ENCODE measurements at places on chromosomes 6 and 20.

- DNase-seq, result no peak
These were observed 34.9 kb downstream of the ANGPT4 start for GRCh38 chr20:881051-881782.

GRCh38 chr6:12645941-12646340 is 70.6 kb upstream of the PHACTR1 start:
- no peak for DNase-seq

- DNase-seq, result no peak
These were observed 716.8 kb upstream of the GJE1 start for GRCh38 chr6:141415896-141416295.

DNA sequence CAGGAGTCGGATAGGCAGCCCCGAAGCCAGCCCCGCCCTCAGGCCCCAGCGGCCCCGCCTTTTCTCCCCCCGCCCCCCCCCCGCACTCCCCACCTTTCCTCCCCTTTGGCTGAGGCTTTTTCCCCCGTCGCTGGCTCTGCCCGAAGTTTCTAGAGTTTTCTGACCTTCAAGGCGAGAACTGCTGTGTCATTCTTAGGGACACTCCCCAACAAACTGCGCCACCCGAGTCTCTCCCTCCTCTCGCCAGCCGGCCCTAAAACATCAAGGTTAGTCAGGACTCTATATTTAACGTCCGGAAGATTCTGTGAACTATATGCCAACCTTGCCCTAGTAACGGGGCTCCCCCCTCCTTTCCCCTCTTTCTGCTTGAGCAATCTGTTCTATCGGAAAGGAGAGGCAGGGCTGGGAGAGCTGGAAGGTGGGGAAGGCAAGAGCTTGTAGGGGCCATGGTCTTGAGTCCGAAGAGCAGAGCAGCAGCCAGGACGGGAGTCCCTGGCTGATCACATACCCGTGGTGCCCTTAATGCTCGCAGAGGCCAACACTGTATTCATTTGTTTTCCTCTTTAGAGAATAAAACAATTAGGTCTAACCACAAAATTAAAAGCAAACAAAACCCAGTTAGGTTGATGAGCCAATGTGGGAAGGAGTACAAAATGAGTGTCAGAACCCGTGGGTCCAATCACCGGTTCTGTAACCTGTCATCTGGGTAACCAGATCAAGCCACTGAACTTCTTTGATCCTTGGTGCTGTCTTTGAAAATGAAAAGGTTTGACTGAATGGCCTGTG is 5.3 kb upstream of the HSPA1B start:
- no peak for DNase-seq

GRCh38 chr6:32117461-32117860 is 8.3 kb upstream of the TNXB start:
- DNase-seq, result no peak

GRCh38 chr20:34710861-34711574 is 6.9 kb downstream of the TP53INP2 start:
- no peak for DNase-seq

DNA sequence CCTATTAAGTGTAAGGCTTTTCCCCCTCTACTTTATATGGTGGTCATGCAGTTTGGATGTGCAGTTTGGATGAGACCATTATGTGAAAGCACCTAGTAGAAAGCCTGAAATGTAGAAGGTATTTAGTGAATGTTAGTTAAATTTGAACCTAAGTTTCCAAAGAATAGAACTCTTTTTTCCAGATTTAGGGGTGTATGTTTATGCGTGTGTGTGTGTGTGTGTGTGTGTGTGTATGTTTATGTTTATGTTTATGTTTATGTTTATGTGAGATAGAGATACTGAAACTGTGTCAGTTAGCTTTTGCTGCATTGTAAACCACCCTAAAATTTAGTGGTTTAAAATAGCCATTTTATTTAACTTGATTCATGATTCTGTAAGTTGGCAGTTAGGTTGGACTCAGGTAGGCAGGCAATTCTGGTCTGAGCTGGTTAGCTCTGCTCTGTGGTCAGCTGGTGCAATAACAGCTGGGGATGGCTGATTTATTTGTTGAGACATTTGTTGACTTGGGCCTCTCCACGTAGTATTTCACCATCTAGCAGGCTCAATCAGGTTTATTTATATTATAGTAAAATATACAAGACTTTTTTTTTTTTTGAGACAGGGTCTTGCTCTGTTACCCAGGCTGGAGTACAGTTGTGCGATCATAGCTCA is 54.0 kb downstream of the STK4 start:
- DNase-seq, result no peak

DNA sequence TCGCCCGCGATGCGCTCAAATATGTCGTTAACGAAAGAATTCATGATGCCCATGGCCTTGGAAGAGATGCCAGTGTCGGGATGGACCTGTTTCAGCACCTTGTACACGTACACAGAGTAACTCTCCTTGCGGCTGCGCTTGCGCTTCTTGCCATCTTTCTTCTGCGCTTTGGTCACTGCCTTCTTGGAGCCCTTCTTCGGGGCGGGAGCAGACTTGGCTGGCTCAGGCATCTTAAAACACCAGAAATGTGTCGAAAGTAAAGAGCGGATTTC is 36.4 kb downstream of the HFE start:
- DNase-seq, result no peak

DNA sequence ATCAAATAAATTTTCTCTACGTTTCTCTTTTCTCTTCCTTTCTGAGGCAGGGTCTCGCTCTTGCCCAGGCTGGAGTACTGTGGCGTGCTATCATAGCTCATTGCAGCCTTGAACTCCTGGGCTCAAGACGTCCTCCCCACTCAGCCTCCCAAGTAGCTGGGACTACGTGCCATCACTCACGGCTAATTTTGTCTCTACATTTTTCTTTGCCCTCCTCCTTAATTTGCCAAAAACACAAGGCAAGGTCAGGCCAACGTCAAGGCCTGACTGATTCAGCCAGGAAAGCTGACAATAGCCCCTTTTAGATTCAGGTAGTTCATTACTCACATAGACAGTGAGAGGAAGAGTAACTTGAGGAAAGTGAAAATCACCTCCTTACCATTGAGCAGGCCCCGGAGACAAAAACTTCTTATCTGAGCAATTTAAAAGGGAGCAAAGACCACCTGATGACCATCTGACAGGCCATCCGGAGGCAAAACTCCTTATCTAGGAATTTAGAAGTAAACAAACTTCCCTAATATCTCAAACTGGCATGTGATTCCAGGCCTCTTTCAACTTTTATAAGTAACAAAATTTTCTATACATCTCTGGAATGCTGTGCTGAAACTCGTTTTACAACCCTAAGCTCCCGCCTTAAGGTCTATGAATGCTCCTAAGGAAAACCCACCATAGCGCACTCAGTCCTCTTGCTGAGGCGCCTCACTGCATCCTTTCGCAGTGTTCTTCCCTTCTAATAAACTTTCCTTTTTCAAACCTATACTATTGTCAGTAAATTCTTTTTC is 42.1 kb upstream of the SRPK1 start:
- DNase-seq, result no peak

DNA sequence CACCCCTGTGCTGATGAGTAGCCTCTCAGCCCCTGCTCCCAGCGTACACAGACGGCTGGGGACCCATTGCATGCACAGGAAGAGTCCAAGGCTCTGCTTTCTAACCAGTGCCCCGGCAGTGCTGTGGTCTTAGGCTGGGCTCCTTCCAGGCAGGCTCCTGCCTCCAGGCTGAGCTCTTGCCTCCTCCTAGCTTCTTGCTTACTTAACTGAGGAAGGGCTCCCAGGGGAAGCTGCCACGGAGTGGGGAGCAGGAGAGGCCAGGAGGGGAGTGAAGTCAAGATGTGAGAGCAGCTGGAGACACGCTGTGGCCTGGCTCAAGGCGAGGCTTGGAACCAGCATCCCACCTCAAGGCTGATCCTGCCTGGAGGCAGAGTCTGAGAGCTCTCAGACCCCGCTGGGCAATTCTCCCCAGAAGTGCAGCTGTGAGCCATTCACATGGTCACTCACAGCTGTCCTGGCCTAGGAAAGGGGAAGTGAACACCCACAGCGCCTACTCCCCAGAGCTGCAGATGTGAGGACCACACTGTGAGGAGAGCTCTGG is 141.0 kb downstream of the TBXT start:
- DNase-seq, result no peak

DNA sequence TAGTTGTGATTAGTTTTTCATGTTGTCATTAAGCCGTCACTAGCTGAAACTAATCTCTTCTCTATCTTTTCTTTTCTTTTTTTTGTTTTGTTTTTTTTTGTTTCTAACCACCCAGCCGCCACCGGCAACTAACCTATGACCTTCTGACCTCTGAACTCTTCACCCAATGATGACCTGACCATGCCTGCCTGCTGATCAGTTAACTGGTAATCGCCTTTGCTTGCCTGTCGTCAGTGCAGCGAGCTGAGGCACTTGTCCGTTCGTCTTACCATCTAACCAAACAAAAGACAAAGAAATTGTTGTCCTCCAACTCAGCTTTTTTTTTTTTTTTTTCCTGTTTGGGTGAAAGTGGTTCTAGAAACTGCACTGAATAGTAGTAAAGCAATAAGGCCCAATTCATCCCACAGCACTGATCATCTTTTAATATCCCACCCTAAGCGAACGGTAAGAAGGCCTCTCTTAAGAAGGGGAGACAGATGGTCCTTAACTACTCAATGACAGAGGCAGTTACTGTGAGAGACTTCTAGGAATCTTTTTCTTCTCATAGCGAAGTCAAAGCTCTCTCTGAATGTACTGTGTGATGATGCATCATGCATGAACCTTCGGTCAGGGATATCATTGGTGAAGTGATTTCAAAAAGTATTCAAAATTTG is 156.2 kb downstream of the QKI start:
- no peak for DNase-seq

DNA sequence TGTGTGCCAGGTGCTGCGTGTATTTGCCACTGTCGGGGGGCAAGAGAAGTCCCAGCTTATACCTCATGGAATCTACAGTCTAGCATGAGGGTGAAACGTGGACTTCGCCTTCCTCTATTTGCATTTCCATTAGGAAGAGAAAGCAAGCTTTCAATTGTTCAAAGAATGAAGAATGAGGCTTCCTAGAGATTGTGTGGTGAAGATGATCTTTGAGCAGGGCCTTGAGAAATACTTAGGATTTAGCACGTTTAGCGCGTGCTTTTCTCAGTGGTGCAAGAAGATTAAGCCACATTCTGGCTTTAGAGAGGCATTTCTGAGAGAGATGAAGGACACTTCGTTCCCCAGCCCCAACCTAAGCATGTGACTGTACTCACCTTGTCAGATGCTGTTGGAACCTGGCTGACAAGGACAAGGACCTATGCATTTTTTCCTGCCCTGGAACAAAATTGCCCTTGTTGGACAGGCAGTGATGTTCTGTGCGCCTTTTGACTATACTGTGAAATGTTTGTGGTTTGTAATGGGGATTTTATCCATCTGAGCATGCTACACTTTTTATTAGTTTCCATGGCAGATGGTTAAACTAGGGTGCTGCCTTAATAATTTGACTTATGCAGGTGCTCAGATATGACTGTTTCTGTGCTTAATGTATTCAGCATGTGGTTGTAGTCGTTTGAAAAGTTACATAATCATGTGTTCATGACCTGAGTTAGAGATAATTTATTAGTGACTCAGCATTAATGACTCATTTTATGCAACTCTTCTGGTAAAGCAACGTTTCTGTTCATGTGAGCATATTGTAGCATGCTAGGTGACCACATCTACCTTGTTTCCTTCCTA is 10.7 kb downstream of the TULP4 start:
- no peak for DNase-seq

- no peak for DNase-seq
These were observed 49.2 kb downstream of the GMDS start for GRCh38 chr6:2196079-2196679.

DNA sequence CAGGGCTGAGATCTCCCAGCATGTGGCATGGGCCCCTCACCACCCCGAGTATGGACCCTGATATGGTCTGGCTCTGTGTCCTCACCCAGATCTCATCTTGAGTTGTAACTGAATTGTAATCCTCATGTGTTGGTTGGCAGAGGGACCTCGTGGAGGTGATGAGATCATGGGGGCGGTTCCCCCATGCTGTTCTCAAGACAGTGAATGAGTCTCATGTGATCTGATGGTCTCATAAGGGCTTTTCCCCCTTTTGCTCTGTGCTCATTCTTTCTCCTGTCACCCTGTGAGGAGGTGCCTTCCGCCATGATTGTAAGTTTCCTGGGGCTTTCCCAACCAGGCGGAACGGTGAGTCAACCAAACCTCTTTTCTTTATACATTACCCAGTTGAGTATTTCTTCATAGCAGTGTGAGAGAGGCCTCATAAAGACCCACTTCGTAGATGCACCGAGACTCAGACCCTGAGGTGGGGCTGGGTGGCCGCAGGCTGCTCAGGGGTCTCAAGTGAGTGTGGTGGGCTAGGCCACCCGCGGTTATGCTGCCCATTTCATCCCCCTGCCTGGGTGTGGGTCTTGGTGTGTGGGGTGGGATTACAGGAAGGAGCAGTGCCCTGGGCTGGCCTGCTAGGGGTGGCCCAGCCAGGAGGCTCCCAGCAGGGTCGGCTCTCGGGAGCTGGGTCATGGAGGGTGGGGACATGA is 26.2 kb upstream of the GATA5 start:
- peak; percentile 4 for DNase-seq

DNA sequence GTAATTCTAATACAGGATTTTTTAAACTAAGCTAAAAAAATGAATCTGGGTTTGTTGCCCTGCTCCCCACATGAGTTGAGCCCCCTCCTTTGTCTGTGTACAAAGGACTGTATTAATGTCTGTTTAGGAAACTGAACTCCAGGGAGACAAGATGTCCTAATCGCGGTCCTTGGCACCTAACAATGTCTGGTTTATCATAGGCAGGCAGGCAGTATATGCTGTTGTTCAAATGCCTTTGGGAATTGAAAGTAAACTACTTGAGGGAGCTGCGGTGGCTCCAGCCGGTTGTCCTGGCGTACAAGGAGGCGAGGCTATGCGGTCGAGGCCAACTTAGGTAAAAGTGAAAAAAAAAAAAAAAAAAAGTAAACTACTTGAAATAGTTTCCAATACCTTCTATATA is 98.5 kb downstream of the TULP4 start:
- DNase-seq, result no peak

DNA sequence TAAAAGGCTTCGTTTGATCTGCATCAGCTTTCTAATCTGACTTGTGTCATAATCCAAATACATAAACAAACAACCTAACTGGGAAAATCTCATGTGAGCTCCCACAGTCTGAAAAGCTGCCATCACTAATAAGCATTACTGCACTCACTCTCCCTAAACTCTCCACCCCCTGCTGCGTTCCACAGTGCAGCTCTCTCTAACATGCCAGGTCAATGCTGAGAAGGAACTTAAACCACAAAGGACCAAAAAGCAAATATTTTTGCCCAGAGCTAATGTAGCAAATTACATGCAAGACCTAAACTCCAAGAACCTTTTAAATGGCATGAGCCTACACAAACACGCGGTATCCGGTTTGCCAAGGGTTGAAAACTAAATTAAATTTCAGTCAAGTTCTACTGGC is 542.3 kb upstream of the JARID2 start:
- peak; percentile 52 for DNase-seq

- DNase-seq, result no peak
These were observed 265.5 kb downstream of the TBX18 start for GRCh38 chr6:84498905-84499304.

- DNase-seq, result no peak
These were observed 193.3 kb downstream of the PACRG start for GRCh38 chr6:162921062-162921461.

GRCh38 chr6:138334000-138334399 is 43.7 kb upstream of the SMIM28 start:
- no peak for DNase-seq
